Fibroblast of lung (primary cell): ENCODE measurements at places on chromosomes 7 and 10.

DNA sequence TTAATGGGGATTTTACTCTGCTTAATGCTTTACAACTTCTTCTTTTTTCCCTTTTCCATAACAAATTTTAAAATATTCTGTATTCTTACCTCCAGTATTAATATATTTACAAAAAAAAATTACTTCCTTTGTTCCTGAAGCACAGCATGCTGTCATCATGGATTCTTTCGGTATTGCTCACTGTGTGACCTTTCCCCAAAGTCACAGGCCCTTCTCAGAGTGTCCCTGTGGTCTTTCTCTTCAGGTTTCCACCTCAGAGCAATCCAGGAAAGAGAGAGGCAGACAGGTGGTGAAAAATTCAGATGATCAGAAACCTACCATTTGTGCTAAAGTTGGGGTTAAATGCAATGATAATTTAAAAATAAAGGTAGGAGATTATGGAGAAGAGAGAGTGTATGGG, 13.0 kb downstream of the AOAH start:
- DNase-seq, result no peak

- no peak for DNase-seq
Observed at GRCh38 chr10:117993166-117993565, 53.6 kb downstream of the RAB11FIP2 start.

DNA sequence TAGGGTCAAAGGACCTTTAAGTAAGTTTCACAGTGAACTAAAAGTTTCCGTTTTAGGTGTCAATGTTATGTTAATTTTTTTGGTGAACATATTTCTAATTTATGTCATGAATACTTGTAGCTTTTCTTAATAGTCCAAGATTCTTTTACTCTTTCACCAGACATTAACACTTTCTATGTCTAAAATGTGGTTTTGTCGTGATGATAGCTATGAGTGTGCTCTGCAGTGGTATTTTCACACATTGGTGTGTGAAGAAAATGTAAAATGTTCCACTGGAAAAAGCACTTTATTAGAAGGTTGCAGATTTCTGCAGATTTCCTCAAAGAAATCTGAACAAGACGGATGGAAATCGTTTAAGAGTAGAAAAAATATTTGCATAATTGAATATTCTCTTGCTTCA, 561.0 kb upstream of the ANKRD30A start:
- DNase-seq, result no peak

DNA sequence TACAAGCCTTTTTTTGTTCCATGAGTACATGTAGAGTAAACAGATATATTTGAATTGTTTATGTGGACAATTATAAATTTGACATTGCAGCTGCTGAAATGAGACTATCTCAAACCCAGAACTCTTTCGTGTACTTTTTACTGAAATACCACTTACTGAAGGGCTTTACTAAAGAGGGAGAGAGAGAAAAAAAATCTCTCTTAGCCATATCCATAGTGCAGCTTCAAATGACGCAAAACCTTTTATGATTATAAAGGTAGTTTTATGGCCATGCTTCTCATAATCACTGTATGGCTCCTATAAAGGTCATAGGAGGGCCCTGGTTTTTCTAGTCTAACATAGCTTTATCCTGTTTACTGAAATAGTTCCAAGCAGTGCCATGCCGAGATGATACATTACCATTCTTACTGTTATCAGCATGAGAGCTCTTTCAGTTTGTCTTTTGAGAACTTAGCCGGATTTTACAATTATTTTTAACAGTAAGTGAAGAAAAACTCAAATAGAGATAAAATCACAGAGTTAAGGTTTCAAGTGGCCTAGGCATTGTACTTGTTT, 35.1 kb downstream of the KCND2 start:
- no peak for DNase-seq

DNA sequence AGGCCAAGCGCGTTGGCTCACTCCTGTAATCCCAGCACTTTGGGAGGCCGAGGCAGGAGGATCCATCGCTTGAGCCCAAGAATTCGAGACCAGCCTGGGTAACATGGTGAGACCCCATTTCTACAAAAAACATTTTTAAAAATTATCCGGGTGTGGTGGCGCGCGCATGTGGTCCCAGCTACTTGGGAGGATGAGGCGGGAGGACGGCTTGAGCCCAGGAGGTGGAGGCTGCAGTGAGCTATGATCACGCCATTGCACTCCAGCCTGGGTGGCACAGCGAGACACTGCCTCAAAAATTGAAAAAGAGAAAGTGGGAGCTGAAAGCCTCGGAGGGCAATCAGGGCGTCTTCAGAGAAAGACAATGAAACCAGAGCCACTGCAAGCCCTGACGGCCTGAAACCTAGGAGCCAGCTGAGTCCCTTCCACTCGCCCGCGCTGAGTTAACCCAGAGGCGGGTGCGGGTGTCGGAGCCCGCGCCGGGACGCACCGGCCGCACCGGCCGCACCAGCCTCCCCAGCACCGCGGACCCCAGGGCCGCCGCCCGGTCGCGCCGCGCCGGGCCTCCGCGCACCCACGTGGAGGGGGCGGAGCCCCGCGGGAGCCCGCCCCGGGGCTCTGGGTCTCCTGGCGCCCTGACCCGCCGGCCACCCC, 22.4 kb downstream of the ZFAND2A start:
- DNase-seq, result no peak

DNA sequence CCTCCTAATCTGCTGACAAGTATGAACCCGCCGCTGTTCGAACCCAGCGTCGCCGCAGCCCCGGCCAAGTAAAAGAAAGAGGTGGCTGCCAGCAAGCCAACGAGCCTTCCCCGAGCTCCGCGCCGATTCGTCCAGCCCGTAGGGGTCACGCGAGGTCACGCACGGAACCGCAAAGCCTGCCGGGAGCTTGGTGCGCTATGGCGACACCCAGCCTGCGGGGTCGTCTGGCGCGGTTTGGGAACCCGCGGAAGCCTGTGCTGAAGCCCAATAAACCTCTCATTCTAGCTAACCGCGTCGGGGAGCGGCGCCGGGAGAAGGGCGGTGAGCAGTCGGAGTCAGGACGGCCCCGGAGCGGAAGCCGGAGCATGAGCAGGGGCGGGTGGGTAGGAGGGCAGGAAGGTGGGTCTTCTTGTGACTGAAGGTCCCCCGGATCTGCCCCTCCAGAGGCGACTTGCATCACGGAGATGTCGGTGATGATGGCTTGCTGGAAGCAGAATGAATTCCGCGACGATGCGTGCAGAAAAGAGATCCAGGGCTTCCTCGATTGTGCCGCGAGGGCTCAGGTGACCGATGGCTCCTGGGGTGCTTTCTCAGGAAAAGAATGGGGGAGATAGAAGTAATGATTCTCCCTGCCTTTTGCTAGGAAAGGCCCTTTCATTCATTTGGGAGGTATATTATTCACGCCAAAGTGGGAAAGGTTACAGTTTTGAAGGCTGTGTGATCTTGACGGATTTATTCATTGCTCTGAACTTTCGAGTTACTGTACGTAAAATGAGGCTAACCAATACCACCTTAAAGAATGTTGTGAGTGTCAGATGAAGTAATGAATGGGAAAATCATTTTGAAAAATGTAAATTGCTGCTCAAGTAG, at the start of gene CHCHD1:
TSS of gene CHCHD1 (plus strand) at position 170 of the 870 bp plus-strand sequence. CDS start at position 198, 28 bp downstream.
- peak; percentile 85 for DNase-seq

GRCh38 chr7:131517218-131517923, 39.1 kb downstream of the PODXL start:
- DNase-seq, result no peak

DNA sequence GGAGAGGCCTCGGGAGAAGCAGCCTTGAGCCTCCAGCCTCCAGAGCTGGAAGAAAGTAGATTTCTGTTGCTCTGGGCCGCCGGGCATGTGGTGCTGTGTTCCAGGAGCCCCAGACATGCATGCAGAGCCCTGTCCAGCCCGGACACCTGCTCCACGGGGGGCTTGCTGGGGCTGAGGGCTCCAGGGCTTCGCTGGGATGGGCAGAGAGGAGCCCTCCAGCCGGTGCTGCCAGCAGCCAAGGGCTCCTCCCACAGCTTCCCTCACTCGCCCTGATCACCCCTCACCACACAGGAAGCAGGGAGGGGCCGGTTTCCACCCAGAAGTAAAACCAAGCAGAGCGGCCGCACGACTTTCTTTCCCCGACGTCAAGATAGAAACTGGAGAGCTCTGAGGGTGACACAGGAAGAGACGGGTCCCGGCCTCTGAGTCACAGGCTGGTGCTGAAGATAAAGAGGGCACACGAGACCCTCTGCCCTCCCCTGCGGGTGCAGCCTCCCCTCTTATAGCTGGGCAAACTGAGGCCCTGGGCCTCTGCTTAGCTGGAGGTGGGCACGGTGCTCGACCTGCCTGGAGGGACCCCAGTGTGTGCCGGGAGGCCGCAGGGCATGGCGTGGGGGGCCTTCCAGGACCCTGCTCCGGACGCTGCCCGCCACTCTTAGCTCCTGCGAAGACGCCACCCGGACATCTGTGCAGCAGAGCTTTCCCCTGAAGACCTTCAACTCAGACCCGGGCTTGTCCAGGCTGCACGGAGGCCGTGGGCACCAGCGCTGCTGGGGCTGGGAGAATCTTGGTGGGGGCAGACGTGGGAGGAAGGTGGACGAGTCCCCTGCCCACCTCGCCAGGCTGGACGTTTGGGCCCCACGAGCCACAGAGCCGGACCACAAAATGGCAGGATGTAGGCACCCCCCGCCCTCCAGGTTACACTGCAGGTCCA, 31.1 kb downstream of the ADAP1 start:
- peak; percentile 51 for DNase-seq

DNA sequence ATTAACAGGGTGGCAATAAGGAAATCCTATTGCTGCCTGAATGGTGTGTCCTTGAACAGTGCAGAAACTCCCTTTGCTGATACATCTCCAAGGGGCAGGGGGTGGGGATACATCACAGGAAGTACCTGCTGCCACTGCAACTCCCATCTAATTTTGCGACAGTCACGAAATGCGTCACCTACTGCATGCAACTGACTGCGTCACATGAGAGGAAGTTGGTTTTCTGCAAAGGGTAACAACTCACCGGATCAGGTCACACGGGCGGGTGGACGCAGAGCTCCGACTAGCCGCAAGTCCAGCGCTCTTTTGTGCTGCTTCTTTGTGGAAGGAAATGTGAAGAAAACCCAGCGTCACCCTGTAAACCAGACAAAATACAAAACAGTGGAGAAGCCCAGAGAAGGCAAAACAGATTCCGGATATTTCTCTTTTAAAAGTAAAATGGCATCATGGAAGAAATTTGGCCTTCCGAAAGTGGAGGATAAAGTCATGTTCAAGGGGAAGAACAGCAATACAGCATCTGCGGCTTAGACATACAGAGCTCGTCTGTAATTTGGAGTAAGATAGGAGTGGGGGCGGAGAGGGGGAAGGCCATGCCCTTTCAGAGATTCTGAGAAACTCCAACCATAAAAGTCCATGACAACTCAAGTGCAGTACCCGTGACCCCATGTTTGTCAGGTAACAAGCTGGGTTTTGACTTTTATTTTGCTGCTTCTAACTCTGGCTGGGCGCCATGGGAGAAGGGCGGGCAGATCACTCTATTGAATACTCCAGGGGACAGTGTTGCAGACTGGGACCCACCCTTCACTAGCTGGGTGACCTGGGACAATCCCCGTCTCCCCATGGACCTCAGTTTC, 32.3 kb upstream of the PLEKHS1 start:
- no peak for DNase-seq

- peak; percentile 77 for DNase-seq
Observed at GRCh38 chr10:17074541-17074847, 55.1 kb downstream of the CUBN start.

GRCh38 chr7:48710995-48711394, 213.4 kb upstream of the CDC14C start:
- no peak for DNase-seq

DNA sequence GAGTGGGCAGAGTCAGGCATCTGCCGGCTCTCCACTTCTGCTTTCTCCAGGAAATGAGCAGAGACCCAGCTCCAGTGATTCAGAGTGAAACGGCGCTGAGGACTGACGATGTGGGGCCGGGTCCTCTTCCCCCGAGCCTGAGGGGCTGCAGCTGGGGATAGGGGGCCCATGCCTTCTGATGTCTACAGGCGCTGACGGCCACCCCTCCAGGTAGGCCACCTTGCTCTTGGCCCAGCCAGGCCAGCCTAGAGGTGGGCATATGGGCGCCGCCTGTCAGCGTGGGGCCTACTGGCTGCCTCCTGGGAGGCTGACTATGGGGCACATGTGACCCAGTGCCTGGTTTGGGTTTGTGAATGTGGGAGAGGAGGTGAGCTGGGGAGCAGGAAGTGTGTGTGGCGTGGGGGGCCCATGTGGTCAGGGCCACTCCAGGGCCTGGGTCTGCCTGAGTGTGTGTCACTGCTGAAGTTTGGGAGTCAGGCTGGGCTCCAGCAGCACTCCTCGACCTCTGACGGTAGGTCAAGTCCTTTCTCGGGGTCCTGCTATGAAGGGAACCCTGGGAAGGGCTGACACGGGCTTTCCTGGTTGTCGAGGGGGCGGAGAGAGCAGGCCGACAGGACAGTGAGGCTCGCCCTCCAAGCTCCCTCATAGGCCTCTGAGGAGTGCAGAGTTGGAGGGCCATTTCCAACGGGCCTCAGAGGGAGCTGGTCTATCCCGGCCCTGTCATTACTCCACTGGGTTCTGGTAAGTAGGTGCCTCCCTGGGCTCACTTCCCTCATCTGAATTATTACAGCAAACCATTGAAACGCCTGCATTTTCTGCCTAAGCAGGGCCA, at the start of gene WDFY4:
TSS of gene WDFY4 (plus strand) at position 82 of the 832 bp plus-strand sequence. CDS start 24,860 bp downstream, outside the sequence.
- no peak for DNase-seq

DNA sequence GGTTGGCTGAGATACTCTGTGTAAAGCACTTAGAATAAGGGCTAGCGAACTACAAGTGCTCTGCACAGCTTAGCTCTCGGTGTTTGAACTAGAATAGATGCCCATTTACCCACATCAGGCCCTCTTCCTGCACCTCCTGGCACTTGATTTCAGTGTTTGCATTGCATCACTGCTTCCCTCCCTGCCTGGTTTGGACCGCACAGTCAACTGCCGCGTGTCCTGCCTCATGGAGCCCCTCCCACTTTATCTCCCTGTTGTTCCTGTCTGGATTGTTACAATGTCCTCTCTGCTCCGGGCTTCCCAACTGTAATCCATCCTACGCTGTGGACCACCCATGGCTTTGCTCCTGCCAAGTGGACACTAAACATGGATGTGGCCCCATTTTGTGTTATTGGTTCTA, 2.3 kb downstream of the FAM107B start:
- no peak for DNase-seq

DNA sequence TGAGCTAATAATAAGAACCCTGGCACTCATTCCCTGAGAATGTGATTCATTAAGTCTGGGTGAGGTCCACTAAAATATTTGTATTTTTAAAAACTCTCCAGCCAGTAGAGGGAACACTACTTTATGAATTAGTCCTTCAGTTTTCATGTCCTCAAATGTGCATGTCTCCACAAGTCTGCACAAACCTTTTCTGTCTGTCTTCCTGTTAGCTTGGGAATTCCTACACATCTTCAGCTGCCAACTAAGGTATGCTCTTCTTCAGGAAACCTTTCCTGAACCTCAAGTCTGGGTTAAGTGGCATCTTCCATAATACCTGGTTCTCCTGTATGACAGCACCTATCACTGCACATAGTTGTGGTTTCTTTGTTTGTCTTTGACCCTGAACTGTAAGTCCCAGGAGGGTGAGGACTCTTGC, 119.6 kb upstream of the MKX start:
- DNase-seq, result peak; percentile 52

- peak; percentile 79 for DNase-seq
Observed at GRCh38 chr10:44198096-44198779, 186.7 kb downstream of the CXCL12 start.

- no peak for DNase-seq
Observed at GRCh38 chr10:132861884-132862461, 76.0 kb upstream of the NKX6-2 start.
